Stimulated activated CD4-positive, alpha-beta T cell treated with anti-CD3 and anti-CD28 coated beads, Interleukin-1b, Interleukin-23, amount 100 ng/mL, for 48 hours (primary cell): ENCODE measurements at places on chromosomes 4 and X.

DNA sequence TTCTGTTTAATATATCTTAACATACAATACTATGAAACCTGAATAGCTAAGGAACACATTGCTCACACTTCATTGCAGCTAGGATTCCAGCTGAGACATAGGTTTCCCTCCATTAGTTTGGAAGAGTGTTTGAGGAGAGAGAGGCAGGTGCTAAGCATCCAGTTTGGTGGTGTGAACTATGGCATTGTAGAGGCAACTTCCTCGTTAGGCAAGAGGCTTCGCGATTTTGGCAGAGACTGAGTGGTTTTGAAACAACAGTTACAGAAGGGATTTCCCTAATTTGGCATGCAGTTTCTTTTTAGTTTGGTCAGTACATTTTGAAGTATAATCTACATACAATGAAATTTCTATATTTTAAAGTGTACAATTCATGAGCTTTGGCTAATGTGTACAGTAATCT is 117.1 kb upstream of the BMP3 start:
- no peak for DNase-seq

DNA sequence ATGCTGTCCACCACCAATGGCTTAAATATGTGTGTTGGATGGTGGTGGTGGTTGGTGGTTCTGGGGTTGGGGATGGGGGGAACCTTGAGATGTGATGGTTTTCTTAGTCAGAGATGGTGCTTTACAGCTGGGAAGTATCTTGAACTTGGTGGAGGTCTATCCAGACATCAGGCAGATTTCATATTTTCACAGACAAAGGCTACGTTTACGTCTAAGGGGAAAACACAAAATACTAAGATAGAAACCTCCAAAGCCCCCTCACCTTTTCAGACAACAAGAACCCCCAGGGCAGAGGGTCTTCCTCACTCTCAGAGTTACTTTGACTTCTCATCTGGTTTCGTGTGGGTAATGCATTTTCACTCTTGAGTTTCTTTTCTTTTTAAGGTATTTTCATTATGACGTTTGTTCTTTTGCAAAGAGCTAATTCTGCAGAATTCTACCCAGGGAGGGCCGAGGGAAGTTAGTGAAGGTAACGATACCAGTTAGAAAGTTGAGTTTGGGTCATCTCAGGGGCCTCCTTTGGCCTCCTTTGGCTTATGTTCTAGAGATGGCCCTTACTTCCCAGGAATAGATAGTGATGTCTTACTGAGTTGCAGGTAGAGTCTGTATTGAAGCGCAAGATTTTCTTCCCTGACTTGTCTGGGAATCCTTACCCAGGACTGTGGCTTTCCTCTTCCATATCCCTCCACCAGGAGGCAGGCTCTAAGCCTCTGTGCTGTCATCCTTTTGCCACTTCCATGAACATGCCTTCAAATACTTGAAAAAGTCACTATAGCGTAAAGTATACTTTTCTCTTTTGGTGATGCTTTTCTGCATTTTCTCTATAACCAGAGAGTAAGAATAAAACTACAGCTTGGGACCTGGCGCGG is 31.9 kb downstream of the RHOH start:
- no peak for DNase-seq

- DNase-seq, result no peak
Observed at GRCh38 chrX:148872161-148872535, 371.7 kb downstream of the AFF2 start.

DNA sequence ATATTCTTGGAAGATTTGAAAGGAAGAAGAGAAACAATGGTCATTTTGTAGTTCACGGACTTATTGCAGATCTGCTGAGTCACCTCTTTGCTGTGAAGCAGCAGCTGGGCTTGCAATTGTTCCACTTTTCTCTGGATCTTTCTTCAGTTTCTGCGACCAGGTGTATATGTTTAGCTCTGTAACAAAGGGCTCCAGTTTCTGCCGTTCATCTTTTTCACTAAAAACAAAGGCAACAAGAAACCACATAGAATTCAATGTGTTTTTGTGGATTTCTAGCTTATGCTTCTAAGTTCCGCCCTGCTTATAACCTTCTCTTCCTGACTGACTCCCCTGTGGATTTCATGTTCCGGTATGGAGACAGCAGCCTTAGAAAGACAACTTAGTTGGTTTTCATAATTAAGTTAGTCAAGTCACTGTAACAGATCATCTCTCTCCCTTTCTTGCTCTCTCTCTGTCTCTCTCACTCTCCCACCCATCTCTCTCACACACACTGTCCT is 121.6 kb upstream of the EPHA5 start:
- no peak for DNase-seq

- DNase-seq, result no peak
Observed at GRCh38 chrX:154727418-154727817, 23.5 kb downstream of the GAB3 start.

- DNase-seq, result no peak
Observed at GRCh38 chrX:39275500-39276068, 474.3 kb downstream of the MID1IP1 start.

- DNase-seq, result no peak
Observed at GRCh38 chr4:99394896-99395295, 40.2 kb downstream of the ADH7 start.

DNA sequence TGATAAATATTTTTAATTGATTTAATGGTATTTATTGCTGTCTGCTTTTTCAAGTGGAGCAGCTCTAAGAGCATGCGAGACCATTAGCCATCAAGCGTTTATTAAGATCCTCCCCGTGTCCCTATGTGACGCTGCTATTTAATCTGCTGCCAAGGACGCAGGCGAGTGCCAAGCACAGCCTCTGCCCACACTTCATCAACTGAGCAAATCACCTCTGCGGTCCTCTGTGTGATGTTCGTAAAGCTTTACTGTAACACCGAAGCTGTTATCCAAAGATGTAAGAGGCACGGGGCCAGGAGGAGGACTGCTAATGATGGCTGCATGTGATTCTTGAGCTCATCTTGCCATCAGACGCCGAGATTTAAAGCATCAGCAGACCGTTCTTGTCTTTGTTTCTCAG is 79.5 kb downstream of the STOX2 start:
- DNase-seq, result no peak

DNA sequence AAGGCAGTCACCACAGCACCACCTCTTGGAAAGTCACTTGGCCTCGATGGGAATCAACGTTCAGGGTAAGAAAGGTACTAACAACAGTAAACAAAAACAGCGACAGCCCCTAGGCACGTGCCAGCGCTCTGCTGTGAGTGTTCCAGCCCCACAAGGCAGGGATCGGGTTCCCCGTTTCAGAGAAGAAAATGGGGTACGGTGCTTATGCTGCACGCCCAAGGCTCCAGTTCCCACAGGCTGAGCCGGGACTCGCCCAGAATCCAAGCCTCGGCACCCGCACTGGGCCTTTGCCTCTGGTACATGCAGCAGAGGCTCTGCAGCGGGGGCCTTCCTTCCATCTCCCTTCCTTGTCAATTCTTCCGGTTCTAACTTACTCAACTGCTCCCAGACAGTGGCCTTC is 37.3 kb downstream of the WDR1 start:
- DNase-seq, result no peak
